ENCODE measurements at places on chromosomes 2 and 18.

DNA sequence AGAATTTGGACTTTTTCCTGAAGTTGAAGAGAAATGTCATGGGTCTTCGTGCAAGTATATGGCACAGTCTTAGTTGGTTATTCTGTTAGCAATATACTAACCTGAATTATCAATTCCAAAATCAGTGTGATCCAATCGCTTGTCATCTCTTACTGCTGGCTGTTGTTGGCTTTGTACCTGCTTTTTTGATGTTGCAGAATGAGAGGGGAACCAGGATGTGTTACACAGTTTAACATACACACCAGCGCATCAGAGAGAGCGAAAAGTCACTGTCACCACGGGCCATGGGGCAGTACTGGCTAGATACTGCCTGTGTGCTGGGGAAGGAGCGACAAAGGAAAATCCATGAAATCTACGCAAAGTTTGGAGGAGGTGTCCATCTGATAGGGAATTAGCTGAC lies 59.3 kb upstream of the SPP2 start:
- no peak for DNase-seq

DNA sequence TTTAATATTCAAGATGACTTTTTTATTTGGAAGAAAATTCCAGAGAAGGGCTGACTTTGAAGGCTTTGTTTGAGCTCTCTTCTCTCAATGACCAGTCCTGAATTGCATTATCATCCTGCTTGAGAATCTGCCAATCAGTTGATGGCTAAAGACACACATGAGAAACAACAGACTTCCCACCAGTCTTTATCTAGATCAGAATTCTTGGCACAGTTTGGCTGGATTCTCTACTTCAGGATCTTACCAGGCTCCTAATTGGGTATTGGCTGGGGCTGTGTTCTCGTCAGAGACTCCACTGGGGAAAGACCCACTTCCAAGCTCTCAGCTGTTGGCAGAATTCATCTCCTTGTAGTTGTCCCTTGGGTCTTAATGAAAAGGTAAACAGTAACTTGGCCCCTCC lies 86.0 kb downstream of the WDSUB1 start:
- no peak for DNase-seq

DNA sequence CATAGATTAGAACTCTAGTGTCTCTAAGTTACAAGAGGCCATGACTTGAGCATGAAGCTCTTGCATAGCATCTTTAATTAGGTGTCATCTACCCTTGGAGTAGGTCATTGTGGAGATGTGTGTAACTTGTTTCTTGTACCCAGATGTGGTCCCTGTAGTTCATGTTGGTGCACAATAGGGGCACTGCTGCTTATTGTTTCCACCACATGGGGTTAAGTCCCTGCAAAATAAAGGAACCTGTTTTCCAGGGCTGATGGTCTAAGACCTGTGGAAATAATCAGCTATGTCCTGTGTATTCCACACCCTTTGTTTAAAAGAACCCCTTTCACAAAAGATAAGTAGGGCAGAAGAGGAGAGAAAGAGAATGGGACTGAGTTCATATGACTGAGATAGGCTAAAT lies 28.6 kb downstream of the ASXL3 start:
- no peak for DNase-seq

GRCh38 chr2:1869987-1870386 lies 125.7 kb upstream of the PXDN start:
- DNase-seq = no peak

GRCh38 chr2:189022492-189022891 lies 48.3 kb downstream of the COL3A1 start:
- DNase-seq = no peak

GRCh38 chr18:52948868-52949444 lies 609.0 kb downstream of the DCC start:
- no peak for DNase-seq

- DNase-seq = peak; percentile 85
These were observed 1232.3 kb upstream of the ZEB2 start for GRCh38 chr2:145752091-145752806.

DNA sequence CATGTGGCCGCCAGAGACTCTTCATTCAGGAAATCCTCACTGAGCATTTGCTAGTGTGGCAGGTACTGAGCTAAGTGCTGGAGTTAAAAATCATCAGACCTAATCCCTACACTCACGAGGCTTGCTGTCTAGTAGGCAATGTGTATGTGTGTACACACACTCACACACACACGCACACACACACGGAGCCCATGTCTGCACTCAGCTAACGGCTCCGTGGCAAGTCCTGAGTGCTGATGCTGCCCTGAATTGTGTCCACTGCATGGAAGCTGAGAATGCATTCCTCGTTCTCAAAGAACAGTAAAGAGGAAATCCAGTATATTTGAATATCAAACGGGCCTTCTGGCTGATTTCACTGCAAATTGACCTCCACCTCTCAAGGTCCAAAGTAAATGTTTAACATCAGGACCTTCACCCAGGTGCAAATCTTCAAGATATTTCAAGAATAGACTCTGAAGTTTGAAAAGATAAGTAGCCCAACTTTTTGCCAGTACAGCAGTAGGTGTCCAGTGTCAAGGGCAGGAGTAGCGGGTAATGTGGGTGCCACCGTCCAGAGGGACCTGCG lies 136.1 kb upstream of the TTC39C start:
- DNase-seq = no peak

DNA sequence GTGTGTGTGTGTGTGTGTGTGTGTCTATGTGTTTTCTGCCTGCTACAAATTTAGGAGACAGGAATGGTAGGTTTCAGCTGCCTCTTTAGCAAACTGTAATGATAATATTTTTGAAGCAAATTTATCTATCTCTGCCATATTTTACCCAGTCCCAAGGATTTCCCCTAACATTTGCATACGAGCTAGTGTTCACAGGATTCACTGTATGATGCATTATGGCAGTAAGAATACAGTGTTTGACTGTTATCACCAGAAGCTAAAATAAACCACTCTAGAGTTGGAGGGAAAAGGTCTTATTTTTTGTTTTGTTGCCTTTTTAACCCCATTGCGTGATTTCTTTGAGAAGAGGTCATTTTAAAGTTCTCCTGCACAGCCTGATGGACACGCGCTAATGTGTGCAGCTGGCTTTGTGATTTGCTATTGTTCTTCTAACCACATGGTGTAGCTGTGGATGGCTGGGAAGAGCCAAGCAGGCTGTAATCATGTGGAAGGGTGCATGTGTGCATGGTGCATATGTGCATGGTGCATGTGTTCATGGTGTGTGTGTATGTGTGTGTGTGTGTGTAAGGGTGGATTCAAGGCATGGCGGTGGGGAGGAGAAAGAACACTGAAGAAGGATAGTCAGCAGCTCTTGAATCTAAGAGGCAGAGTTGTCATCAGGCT lies 62.4 kb downstream of the PLB1 start:
- DNase-seq = peak; percentile 1

GRCh38 chr2:8364668-8365067 lies 317.2 kb upstream of the ID2 start:
- DNase-seq = no peak

- DNase-seq = no peak
These were observed 1.7 kb downstream of the CYBRD1 start for GRCh38 chr2:171524018-171524401.

DNA sequence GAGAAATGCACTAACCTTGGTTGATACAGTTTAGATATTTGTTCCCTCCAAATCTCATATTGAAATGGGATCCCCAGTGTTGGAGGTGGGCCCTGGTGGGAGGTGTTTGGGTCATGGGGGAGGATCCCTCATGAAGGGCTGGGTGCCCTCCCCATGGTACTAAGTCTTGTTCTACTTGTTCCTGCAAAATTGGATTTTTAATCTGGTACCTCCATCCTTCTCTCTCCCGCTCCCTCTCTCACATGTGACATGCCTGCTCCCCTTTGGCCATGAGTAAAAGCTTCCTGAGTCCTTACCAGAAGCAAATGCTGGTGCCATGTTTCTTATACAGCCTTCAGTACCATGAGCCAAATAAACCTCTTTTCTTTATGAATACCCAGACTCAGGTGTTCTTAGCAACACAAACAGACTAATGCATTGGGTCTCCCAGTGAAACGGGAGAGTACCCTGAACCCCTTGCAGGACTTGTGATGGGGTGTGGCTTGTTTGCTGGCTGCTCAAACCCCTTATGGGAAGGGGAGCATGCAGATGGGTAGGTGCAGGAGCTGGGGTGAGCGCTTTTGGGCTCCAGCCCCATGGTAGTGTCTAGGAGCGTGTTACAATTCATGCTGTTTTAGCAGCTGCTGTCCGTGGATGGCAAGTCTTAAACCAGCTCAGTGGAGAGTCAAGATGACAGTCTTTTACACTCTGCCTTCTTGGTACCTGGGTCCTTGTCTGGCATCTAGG lies 27.2 kb downstream of the FAHD2B start:
- DNase-seq = no peak

DNA sequence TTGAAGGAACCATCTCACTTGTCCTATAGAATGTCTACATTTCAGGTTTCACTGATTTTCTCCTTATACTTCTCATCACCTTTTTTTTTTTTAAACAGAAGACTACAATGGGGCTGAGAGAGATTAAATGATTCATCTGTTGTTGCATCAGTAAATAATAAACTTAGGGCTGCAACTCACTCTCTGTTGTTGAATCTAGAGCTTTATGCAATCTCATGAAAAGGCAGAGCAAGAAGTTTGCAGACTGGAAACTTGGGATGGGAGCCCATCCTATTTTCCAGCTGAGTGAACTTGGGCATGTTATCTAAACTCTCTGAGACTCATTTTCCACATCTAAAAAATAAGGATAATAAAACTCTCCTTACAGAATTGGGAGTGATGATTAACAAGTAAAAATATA lies 58.4 kb downstream of the PDE1A start:
- DNase-seq = no peak

- peak; percentile 91 for DNase-seq
These were observed at the start of gene POLE4 for GRCh38 chr2:74958274-74959105. POLE4 (plus strand) TSS chr2:74958643; CDS start chr2:74958680, 37 bp downstream.

DNA sequence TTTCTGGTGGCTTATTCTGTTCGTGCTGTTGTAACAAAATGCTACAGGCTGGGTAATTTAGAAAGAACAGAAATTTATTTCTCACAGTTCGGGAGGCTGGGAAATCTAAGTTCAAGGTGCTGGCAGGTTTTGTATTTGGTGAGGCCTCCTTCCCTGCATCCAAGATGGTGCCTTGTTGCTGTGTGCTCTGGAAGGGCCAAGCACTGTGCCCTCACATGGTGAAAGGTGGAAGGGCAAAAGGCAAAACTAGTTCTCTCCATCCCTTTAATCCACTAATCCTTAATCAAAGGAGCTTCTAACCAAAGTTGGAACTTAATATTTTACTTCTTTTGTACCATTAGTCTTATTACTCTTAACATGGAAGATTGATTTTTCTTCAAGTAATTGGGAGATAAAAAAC lies 7.4 kb downstream of the MRPL19 start:
- DNase-seq = no peak

DNA sequence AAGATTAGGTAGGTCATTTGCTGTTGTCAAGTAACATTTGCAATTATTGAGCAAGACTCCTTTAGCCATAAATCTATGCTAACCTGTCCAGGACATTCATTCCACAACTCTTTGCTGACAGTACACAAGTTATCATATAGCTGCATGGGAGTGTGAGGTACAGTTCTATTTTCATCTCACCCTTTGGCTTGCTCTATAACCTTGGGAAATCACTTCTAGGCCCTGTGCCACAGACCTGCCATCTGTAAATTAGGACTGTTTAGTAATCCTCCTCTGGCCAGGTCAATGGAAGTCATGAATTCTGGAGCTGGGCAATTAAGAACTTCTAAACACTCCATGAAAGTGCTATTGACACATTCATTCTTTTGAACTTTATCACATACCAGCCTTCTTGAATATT lies 34.6 kb upstream of the PAIP2B start:
- DNase-seq = no peak

DNA sequence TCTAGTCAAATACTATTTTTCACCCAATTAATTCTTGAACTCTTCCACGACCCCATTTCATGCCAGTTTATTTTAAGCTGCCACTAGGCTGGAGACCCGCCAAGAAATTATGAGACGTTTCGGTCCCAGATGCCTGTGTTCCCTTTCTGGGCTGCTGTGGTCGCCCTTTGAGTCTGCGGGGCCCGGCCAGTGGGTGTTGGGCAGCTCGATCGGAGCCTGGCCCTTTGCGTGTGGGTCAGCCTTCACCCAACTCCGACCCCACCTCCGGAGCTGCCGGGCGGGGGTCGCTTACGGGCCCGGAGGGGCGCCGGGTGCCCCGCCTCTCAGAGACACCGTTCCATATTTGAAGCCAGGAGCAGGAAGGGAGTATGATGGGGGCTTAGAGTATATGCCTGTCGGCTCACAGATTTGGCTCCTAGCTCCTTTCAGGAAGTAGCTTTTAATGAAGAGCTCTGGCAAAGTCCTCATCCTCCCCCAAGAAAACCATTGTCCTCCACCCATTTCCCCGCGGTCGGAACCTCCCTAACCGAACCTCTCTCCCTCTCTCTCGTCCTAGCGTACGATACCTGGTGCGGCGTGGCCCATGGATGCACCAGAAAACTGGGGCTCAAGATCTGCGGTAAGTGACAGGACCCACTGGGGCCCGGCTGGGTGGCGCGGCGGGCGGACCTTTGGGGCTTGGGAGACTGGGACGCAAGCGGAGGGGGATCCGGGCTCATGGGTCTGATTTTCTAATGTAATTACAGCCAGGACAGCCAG lies 5.0 kb downstream of the GAD1 start:
- no peak for DNase-seq

DNA sequence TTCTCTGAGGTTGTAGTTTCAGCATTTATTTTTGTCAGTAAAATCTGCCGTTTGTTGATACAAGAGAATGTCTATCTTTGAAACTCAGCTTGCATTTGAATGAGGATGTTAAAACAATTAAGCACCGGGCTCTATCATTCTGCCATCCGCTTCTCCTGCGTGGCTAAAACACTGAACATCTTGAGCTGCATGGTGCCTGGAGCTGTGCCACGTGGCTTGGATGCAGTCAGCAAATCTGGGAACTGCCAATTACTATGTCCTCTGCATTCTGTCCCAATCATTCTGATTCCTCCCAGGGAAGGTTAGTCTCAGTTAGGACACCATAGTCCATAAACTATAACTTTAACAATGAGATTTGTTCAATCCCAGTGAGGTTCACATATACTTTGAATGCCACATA lies 598.4 kb downstream of the FBXO15 start:
- DNase-seq = no peak

DNA sequence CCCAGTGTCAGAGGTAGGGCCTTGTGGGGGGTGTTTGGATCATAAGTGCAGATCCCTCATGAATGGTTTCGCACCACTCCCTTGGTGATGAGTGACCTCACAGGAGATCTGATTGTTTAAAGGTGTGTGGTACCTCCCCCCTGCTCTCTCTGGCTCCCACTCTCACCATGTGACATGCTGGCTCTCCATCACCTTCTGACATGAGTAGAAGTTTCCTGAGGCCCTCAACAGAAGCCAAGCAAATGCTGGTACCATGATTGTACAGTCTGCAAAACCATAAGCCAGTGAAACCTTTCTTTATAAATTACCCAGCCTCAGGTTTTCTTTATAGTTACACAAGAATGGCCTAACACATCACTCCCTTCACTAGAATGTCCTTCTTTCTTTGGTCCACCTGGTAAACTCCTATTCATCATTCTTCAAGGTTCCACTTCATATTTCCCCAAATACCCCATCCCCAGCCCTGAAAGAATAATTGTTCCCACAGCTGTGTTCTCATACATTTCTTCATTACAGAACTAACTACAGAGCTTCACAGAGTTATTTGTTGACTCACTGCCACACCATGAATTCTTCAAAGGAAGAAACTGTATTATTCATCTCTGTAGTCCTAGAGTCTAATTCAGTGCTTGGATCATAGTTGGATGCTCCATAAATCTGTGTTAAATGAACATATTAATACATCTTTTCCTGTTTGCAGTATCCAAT lies 81.2 kb upstream of the STK17B start:
- no peak for DNase-seq

GRCh38 chr2:9461079-9461478 lies 13.3 kb upstream of the IAH1 start:
- no peak for DNase-seq

All from midbrain (tissue), 1 donor.